ENCODE measurements at places on chromosomes 6 and 20.

- no peak for DNase-seq
Observed at GRCh38 chr6:165671222-165671768, 8.3 kb upstream of the PDE10A start.

DNA sequence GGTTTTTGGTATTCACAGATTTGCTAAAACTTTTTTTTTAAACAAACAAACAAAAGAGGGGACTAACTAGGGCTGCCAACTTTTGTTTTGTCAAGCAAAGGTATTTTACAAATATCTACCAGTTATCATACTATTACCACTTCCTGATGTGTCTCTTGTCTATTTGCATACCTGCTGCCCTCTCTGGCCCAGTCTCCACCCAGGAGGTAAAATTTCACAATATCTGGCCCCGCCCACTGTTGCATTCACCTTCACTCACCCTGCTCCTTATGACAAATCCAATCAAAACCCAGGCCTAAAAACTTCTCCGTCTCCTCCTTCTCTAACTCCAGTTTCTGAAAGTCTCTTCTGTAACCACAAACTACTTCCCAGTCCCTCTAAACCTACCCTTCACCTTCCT lies 82.2 kb downstream of the TRERF1 start:
- no peak for DNase-seq

DNA sequence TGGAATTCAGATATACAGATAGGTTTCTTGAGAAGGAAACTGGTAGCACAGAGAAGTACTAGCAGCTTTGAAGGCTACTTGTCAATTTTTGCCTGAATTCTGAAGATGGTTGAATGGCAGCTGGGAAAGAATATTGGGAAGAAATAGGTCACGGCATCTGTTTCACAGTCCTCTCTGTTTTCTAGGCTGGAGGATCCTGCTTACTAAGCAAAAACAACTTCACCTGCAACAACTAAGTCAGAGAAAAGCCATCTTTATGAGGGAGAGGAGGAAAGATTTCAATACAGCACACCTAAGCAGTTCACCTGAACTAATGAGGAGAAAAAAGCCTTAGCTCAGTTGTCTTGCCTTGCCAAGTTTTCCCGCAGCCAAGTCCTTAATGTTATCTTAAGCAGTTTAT lies 975.5 kb upstream of the EPHA7 start:
- DNase-seq, result no peak

DNA sequence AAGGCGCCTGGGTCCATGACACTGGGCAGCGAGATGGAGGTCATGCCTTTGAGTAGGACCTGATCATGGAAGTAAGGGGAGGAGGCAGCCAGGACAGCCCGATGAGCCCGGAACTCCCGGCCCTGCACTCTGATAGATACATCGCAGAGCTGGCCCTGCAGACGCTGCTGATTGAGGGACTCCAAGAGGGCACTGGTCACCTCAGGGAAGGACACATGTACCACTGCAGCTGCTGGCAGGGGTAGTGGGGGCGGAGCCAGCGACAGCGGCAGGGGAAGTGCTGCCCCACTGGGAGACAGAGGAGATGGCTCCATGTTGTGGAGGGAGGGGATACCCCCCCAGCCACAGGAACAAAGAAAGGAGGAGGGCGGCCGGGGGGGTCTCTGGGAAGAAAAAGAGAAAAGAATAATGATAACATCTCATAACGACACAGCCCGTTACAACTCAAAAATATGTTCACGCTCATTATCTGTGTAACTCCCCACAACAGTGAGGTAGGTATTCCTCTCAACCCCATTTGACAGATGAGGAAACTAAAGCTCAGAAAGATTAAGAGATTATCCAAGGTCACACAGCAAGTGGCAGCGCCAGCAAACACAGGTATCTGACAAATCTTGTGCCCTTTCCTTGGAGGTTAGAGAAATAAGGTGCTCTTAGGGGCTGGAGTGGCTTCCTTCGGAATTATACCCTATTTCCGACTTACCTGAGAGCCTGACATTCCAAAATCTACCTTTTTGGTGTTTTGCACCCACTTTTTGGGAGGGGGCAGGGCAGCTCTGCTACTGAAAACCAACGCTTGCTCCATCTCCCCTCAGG lies 733 bp downstream of the ZBTB22 start:
- no peak for DNase-seq

DNA sequence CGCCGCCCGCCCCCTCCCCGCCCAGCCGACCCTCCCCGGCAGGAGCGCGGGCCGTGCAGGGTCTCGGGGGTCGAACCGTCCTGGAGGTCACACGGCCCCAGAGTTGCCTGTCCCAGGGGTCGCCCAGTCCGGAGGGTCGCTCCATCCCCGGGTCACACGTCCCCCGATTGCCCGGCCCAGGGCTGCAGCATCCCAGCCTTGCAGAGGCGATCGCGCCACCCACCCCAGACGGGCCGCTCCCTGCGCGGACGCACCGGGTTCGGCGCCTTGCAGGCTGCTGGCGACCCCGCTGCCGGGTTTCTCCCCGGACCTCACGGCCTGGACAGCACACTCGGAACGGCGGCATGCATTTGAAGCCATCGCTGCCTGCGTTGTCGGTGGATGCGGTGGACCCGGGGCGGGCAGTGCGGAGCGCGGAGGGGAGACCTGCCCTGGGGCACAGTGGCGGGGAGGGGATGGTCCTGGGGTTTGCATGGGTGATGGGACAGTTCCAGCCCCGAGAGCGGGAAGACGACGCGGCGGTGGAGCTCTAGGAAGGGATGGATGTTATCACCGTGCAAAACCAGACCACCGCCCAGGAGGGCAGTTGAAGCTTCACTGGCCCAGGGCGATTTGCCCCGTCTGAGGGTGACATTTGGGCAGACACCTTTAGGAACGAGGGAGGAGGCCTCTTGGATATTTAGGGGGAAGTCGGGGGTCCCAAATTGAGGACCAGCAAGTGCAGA lies 22.7 kb upstream of the FRMD1 start:
- DNase-seq, result no peak

DNA sequence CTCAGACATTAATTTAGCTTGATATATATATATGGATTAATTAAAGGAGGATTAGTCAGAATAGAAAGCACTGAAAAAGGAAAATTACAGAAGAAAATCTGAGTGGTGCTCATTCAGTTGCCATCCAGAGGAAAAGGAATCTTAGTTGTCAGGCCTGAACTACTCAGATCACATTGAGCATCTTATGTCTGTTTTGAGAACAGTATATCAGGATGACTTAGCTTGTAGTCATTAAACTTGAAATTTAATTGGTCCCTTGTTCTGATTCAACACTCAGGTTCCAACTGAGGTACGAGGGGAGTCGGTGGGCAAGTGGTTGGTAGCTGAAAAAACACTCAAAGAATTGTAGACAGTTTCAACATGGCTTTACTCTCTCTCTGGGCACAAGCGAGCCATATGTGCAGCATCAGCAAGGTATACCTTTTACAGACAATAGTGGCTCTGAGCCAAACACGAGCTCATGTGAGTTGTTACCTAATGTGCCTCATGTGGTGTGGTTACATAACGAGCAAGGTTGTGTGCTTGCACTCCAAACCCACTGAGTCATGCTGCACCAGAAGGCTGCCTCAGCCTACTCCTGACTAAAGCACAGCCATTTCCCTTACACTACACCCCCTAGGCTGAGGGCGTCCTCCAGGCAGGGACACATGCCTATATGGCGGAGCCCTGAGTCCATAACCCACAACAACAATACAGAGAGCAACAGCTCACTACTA lies 73.0 kb upstream of the HMGN3 start:
- no peak for DNase-seq

DNA sequence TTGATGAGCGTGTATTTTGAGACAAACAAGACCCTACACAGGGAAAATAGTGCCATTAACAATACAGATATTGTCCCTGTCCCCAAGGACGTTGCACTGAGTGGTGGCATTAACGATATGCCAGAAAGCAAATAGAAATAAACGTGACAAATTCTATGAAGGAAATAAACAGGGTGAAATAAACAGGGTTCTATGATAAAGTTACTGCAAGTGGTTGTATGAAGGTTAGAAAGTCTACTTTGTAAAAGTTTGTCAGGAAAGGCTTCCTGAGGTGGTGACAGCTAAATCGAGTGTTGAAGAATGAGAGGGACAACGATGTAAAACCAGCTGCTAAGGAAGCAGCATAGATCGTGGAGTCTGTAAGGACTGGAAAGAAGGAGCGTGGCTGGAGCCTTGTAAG lies 380.2 kb downstream of the LAMA2 start:
- DNase-seq, result no peak

GRCh38 chr6:147648916-147649315 lies 140.4 kb downstream of the SAMD5 start:
- no peak for DNase-seq

DNA sequence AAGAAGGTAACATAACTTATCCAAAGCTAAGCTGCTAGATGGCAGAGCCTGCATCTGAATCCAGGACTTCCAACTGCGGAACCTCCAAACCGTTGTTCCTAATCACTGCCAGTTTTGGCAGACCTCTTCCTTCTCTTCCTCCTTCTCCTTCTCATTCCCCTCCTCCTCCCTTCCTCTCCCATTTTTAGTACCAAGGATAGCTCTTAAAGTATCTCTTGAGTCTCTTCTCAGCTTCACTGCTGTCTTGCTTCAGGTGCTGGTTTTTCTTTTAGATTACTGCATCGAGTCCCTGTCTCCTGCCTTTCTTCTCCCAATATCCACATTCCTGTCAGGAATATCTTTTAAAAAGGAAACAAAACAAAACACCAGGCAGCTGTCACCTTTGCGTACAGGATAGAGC lies 77.1 kb downstream of the CDYL start:
- DNase-seq, result no peak

DNA sequence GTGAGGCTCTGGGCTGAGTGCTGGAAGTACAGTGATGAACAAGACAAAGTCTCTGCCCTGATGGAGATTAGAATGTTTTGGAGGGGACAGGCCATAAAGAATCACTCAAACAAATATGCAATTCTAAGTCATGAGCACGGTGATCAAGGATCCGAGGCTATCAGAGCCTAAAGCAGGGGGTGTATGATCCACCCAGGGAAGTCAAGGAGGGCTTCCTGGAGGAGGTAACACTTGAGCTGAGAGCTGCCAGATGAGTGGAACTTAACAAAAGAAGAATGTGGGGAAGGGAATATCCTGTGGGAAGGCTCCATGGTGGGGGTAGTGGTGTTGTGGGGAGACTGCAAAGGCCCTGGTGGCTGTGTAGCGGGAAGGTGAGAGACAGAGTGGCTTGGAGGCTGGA lies 12.2 kb downstream of the BPIFB4 start:
- no peak for DNase-seq

DNA sequence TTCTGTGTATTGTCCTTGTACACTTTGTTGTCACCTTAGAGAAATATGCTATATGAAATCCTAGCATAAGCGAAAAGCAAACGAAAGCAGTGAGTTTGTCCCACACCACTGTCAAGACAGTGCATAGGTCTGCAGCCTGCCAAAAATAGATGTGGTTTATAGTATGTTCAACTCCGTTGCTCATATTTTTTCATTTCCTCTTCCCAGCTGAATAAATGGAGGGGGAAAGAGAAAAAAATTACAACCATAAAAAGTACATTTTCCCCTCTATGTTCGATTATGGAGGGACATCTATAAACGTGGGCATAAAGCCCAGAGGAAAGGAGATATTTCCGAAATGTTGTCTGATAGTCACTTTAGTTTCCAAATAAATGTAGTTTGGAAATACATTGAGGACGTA lies 25.8 kb downstream of the PRL start:
- no peak for DNase-seq

- no peak for DNase-seq
Observed at GRCh38 chr6:33990061-33990541, 155.8 kb downstream of the GRM4 start.

- no peak for DNase-seq
Observed at GRCh38 chr6:101806241-101806640, 412.7 kb downstream of the GRIK2 start.

- DNase-seq, result no peak
Observed at GRCh38 chr20:29427201-29428060, 1830.0 kb upstream of the DEFB115 start.

DNA sequence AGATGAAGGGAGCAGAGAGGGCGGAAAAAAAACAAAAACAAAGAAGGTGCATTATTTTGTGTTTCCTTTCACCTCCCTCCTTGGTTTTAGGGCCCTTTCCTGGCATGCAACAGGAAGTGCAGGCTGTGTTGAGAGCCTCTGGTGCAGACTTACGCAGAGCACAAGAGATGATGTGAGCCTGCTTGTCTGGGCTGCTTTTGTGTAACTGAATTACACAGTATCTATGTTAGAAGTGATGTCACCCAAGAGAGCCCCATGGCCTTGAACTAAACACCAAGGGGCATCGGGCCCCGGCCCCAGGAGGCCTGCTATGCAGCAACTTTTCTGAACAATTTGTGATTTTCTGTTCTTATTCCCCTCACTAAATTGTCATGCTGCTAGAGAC lies 25.5 kb downstream of the GNAS start:
- no peak for DNase-seq

GRCh38 chr20:62346398-62347150 lies 20.5 kb downstream of the LAMA5 start:
- no peak for DNase-seq

- DNase-seq, result no peak
Observed at GRCh38 chr20:62598761-62599194, 43.5 kb upstream of the SLCO4A1 start.

DNA sequence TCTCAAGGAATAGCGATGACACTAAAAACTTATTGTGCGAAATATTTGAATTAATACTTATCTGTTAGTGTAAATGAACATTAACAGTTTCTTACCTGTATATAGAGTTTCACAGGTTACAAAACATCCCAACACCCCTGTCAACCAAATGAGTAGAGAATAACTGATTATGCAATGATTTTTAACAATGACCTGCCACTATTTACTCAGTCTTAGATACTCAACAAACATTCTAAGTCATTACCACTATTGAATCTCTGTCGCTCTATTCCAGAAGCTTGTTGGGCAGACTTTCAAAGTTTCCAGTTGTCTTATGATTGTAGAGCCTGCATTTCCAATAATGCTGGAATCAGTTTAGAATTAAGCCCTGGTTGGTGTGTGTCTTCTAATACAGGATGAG lies 85.5 kb downstream of the RNF182 start:
- no peak for DNase-seq

DNA sequence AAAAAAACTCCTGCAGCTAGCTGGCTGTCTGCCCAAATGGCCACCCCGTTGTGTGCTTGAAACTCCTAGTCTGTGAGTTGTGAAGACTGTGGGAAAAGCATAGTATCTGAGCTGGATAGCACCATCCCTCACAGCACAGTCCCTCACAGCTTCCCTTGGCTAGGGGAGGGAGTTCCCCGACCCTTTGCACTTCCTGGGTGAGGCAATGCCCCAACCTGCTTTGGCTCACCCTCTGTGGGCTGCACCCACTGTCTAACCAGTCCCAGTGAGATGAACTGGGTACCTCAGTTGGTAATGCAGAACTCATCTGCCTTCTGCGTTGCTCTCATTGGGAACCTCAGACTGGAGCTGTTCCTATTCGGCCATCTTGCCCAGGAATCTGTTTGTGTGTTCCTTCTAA lies 260.6 kb upstream of the STXBP5 start:
- DNase-seq, result no peak

DNA sequence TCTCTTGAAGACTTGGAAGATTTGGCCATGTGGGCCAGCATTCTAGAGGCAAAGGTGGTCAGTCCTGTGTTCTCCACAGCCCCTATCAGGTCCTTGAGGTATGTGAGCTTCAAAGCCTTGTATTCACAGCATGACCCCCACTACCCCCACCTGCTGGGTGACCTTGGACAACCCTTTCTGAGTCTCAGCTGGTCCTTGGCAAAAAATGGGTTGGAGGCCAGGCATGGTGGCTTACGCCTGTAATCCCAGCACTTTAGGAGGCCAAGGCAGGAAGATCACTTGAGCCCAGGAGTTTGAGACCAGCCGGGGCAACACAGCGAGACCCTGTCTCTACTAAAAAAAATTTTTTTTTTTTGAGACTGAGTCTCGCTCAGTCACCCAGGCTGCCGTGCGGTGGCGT lies 42.6 kb downstream of the UBE2V1 start:
- no peak for DNase-seq
